ENCODE measurements at places on chromosomes 2 and 18. TPM values are rescaled to one million over a fixed set of nuclear protein-coding genes. Genes with fewer than 3 reads are reported as not detected.

The FAHD2B gene
- total RNA-seq: 10.1 TPM

The INO80C gene
- total RNA-seq: 8.6 TPM

The PSD4 gene
- 12.9 TPM for total RNA-seq

The REG1B gene
- not detected for total RNA-seq

The PAX8 gene
- 0.30 TPM for total RNA-seq

The COBLL1 gene
- 25.9 TPM for total RNA-seq

The ALLC gene
- total RNA-seq: not detected

The OTOS gene
- total RNA-seq: not detected

The SAG gene
- not detected for total RNA-seq

The LRRC30 gene
- 0.69 TPM for total RNA-seq

The SCLY gene
- 8.7 TPM for total RNA-seq

The GALNT13 gene
- 2.5 TPM for total RNA-seq

The HOXD9 gene
- total RNA-seq: 4.7 TPM

The CARF gene
- total RNA-seq: 12.3 TPM

The UGT1A10 gene
- total RNA-seq: not detected

The RUFY4 gene
- 0.10 TPM for total RNA-seq

The POU3F3 gene
- 0.59 TPM for total RNA-seq

The GKN1 gene
- total RNA-seq: not detected

The PDE1A gene
- 2.6 TPM for total RNA-seq

The SCRN3 gene
- total RNA-seq: 18.2 TPM

The LDLRAD4 gene
- total RNA-seq: 28.2 TPM

The ITGB6 gene
- total RNA-seq: 11.6 TPM

The FAM168B gene
- 53.3 TPM for total RNA-seq

The LRRTM1 gene
- 0.10 TPM for total RNA-seq

The ANKRD62 gene
- not detected for total RNA-seq

The COL4A3 gene
- 0.20 TPM for total RNA-seq

The VWA3B gene
- total RNA-seq: not detected

The TFCP2L1 gene
- 4.9 TPM for total RNA-seq

The TACR1 gene
- 0.39 TPM for total RNA-seq

The MAP2 gene
- total RNA-seq: 14.4 TPM

The EFR3B gene
- 4.9 TPM for total RNA-seq

The TSPYL6 gene
- not detected for total RNA-seq

The SYT4 gene
- 0.39 TPM for total RNA-seq

The NETO1 gene
- 0.10 TPM for total RNA-seq

The LIPG gene
- total RNA-seq: 8.1 TPM

The GAL3ST2 gene
- total RNA-seq: 0.30 TPM

The MC5R gene
- total RNA-seq: not detected

The DNAH6 gene
- total RNA-seq: 0.30 TPM

The RAB6C gene
- total RNA-seq: not detected

The SLC25A12 gene
- total RNA-seq: 25.2 TPM

The PAX3 gene
- total RNA-seq: 11.9 TPM

The PTPRM gene
- 46.3 TPM for total RNA-seq

The TCF7L1 gene
- total RNA-seq: 8.0 TPM

The SERPINB10 gene
- 3.9 TPM for total RNA-seq

All from skin of body (tissue), 3 donors.